Activated CD8-positive, alpha-beta memory T cell treated with anti-CD3 and anti-CD28 coated beads for 1 hour (primary cell): ENCODE measurements at places on chromosomes 3 and 15.

DNA sequence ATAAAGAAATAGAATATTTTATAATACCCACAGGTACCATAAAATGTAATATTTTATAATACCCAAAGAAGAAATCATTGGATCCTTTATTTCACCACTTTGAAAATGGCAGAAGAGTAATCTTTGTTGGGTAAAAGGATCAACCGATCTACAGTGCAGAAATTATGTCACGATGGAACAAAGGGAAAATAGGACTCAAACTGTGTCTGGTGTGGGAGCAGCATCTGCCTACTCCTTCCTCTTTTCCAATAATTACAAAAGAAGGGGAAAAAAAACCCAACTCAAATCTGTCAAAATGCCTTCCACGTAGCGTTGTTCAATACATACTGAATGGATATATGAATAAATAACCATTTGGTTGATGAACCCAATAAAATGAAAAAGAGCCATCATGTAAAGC lies 492.6 kb upstream of the TBL1XR1 start:
- no peak for DNase-seq

GRCh38 chr15:57789225-57789624 lies 82.7 kb downstream of the POLR2M start:
- no peak for DNase-seq

DNA sequence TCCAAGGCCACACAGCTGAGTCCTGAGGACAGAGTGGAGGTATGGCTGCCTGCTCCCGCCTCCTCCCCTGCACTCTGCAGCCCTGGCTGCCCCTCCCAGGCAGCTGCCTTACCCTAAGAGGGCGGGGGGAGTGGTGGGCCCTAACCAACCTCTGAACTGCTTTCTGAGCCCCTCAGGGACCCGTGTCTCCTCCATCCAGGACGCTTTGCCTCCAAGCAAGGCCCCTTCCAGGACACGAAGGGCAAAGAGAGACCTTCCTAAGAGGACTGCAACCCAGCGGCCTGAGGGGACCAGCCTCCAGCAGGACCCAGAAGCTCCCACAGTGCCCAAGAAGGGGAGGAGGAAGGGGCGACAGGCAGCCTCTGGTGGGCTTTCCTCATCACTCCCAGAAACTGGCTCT lies 7.6 kb downstream of the NEIL1 start:
- no peak for DNase-seq

- DNase-seq, result no peak
Measured at GRCh38 chr3:158165141-158165655, 55.3 kb downstream of the RSRC1 start.

GRCh38 chr3:36297195-36297594 lies 83.1 kb upstream of the STAC start:
- no peak for DNase-seq

DNA sequence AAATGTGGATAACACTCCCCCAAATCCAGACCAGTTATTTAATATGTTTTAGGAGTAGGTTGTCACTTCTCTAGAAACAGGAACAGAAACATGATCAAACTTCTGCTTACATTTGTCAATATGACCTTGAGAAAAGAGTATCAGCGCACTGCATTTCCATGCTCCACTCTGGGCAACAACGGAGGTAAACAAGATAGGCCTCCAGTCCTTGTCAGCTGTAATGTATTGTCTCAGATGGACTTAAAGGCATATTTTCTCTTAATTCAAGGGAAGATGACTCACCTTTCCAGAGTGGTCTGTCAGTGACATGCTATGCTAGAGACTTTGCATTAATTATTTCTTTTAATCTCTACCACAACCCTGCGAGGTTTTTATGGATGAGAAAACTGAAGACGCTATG lies 51.6 kb upstream of the TCF12 start:
- DNase-seq, result no peak

- DNase-seq, result no peak
Measured at GRCh38 chr3:61531528-61531927, 29.8 kb upstream of the PTPRG start.

GRCh38 chr3:69872783-69873378 lies 126.7 kb upstream of the SAMMSON start:
- no peak for DNase-seq

DNA sequence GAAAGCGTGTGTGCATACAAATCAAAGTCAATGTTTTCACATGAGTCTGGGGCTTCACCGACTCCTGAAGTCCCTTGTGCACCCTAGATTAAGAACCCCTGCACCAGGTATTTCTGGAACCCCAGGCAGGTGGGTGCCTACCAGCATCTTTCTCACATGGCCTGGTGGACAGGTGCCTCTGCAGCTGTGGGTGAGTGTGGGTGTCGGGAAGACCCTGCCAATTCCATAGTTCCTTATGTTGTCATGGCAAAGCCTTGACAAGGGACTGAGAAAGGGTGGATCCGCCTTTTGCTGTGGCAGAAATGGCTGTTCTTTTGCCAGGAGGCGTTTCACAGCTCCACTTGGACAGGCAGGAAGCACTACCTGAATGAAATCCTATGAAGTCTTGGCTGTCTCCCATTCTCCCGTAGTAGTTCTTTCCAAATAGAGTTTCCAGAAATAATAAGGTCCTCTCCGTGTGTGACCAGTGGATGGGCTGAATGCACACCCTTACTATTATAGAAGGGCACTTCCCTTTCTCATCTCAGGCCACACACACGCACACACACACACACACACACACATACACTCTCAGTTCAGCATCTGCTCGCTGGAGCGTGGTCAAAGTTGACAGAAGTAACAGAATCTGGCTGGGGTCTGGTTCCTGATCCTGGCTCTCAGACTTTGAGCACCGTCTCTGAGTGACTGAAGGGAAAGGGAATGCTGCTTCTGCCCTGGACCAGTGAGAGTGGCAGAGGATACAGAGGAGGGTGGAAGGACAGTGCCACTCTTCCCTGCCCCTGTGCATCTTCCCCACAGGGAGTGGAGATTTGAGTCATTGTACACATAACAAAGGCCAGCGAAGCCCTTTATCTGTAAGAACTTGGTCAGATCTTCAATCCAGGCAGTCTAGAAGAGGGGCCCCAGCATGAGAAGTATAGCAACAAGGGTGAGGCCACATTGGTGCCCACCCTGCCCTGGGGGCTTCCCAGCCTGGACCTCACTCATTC lies 38.7 kb downstream of the PDIA5 start:
- DNase-seq, result no peak

DNA sequence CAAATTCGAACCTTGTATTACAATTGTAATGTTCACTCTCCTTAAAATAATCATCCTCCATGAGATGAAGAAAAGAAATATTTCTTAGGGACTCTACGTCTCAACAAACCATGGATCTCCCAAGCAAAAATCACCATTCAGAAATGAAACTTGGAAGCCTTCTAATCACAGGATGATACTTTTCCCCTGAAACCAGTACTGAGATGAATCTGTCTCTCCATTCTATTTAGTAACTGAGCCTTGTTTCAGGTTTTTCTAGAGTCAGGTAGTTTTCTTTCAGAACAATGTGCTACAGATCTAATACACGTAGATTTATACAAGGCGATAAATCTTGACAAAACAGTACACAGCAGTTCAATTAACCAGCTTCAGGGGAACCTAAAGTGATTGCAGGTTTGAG lies 660.1 kb upstream of the CBLB start:
- no peak for DNase-seq

DNA sequence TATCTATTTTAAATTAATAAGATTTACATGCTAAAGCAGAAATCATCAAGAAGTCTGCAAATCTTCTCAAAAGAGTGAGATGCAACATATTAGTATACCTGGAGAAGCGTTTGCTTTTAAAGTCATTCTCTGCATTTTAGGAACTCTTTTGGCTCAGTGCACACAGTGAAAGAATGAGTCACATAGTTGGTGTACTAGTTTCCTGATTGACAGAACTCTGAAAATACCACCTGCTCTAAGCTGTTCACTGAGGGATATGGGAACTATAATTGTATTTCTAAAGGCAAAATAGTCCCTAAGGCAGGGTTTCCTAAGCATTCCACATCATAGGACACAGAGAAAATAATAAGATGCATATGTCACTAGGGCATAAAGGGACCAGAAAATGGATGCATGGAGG lies 838.5 kb downstream of the DIPK2A start:
- no peak for DNase-seq

DNA sequence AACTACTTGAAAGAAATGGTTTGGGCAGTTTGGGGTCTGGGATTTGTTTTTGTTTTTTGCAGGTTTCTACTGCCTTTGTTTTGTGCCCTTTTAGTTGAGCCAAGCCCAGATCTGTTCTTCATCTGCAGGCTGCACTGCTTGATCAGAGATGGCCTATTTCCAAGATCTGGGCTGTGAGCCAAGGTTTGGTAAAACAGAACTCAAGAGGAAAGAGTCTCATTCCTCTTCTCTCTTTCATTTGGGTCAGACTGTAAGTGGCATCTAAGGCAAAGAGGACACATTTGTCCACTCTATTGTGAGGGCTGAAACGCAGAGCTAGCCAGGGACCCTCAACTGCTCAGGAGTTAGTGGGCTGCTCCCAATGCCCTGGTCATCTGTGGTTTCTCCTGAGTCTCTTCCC lies 104.4 kb upstream of the UBE3A start:
- DNase-seq, result no peak

- no peak for DNase-seq
Measured at GRCh38 chr3:194034346-194035336, 101.3 kb upstream of the HES1 start.

DNA sequence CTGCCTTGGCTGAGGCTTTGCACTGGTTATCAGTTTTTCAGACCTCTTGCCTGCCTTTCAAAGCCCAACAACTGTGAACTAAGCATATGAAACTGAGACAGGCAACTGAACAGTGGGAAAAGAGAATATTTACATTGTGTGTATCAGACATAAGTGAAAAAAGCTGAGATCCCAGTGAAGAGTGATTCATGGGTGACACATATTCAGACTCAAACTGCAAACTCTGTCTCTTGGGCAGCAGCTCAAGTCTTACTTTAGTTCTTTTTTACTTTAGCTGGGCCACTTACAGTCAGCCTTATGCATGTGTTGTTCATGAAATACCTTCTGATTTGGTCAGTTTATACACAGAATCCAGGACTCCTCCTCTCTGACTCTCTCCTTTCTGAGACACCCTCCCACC lies 19.2 kb downstream of the SUCLG2 start:
- no peak for DNase-seq

- DNase-seq, result no peak
Measured at GRCh38 chr15:64092864-64093626, 593 bp downstream of the CIAO2A start.

- DNase-seq, result no peak
Measured at GRCh38 chr3:108320746-108321350, 24.5 kb downstream of the HHLA2 start.

DNA sequence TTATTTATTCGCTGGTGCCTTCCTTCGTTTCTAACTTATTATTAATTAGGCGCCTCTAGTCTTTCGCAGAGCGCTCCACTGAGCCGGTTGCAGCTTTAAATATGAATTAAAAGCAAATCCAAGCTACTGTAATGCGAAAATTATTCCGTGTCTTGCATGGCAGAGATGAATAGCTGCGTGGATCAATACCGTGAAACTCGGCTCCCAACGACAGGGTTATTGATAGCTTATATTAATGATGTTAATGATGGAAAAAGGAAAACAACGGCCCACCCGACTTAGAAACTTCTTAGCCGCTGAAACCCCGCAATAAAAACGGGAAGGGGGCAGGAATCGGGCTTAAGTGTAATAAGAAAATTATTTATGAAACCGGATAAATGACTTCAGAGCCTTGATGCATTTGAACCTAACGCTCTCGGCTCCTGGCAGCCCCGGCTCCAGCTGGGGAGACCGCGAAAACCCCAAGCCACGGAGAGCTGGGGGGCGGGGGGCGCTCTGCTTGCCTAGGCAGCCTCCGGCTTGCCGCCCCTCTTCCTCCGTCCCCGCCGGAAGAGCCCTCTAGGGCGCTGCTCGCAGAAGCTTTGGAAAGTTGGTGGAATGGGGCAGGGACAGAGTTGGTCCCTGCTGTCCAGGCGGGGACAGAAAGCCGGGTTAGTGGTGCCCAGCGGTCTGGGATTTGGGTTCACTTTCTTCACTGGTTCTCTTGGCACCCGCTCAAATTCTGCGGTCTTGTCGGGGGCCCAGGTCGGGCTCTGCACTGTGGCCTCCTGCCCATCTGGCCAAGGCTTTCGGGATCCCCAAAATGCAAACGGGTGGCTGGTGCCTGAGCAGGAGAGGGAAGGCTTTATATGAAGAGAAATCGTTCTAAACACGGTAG lies 7.7 kb upstream of the ONECUT1 start:
- DNase-seq, result no peak

DNA sequence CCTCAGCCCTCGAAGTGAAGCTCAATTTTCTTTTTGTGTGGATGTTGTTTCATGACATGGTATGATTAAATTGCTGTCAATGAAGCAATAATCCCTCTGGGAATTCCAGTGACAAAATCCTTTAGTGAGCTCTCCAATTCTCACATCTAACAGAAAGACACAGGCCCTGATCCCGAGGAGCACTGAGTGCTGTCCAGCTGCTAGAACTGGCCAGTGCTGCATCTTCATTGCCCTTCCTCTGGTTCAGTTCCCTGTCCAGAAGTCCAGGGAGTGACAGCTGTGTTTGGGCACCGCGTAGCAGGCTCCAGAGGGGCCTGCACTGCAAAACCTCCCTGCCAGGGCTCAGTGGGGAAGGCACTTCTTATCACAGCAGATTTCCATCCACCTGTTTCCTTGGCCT lies 516.8 kb upstream of the ATP11B start:
- no peak for DNase-seq

DNA sequence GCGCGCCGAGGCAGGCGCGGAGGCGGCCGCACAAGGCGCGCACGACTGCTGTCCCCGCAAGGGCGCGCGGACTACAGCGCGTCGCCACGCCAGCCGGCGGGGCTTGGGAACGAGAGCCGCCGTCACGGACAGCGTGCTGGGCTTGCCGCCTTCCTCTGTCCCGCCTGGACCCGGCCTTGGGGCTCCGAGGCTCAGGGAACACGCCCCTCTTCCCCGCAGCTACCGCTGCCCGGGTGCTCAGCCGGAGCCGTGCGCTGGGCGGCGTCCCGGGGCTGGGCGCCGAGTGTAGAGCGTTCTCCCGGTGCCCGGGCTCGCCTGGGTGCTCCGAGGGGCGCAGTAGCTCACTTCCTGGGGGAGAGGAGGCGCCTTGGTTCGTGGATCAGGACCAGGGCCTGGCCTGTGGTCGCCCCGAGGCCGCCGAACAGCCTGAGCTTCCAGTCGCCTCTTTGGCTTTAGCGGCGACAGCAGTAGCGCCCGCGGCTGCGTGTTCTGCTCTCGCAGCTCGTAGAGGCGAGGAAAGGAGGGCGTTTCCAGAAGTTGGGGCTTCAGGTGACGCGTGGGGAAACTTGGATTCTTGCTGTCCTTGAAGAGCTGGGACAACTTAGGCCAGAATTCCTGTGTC lies 226.7 kb upstream of the C2CD4B start:
- DNase-seq, result peak; percentile 1
